ENCODE measurements at places on chromosomes 11 and 22. TPM values are rescaled to one million over a fixed set of nuclear protein-coding genes. Genes with fewer than 3 reads are reported as not detected.

OR51B5 gene
- not detected for total RNA-seq

GNAZ gene
- 27.6 TPM for total RNA-seq

PNPLA3 gene
- total RNA-seq, result not detected

DKK3 gene
- 84.7 TPM for total RNA-seq

HORMAD2 gene
- total RNA-seq, result not detected

KCNK4 gene
- total RNA-seq, result not detected

TMEM80 gene
- total RNA-seq, result 20.9 TPM

UPB1 gene
- total RNA-seq, result 0.36 TPM

MPPED1 gene
- not detected for total RNA-seq

ARRB1 gene
- total RNA-seq, result 38.5 TPM

CD3D gene
- 1.4 TPM for total RNA-seq
